ENCODE measurements at places on chromosomes 6 and 20.
A peak's percentile ranks its signal among the peaks of the same experiment; 100 is the strongest.

DNA sequence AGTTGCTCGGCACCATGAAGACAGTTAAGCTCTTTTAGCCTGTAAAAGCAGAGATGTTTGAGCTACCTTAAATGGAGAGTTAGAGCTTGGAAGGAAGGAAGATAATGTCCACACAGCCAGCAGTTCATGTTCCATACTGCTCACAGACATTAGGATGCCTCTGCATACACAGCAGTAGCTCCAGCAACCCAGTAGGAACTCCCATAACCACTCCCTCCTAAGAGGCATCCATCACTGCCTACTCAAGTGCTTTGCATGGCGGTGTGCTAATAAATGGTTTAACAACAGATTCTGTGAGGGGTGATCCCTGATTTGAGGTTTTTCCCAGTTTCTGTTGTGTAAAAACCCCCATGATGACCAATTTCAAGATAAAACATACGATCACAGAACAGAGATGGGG lies 286.4 kb downstream of the HACE1 start:
- DNase-seq: no peak

DNA sequence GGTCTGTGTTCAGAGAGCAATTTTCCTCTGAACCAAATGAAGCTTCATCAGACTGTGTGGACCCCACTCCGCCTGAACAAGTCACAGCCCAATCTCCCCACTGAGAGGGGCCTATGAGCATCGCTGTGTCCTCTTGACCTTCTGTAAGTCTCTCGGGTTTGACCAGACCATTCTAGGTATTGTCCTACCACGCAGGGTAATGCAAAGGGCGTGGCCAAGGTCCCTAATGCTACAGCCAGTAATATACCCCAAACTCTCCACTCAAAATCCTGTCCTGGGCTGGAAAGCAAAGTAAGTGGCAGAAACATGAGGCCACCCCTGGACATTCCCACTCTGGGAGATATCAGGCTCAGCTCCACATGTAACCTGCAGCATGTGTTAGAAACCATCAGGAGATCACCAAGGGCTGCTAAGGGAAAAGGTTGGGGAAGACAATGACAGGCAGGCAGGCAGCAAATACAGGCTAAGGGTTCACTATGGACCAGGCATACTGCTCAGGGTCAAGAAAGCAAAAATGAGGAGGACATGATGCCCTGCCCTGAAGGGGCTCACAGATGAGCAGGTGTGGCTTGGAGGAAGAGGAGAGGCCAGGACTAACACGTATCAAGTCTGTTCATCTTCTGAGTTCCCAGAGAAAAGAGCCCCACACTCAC lies 33.4 kb downstream of the MRPL14 start:
- DNase-seq: no peak

DNA sequence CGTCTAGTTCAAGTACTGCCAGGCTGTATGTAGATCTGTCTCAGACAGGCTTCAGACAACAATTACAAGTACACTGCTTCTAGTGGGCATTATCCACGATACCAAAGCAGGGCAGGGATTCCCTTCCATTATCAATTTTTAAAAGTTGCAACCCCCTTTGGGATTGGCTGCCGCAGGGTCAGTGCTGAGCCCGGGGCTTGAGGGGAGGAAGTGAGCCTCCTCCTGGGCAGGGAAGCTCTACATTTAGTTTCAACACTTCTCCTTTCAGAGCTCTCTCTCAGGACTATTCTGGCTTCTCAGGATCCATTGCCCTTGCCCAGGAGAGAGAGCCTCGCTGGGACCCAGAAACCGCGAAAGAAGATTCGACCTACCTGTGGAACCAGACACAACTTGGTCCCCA lies 1.5 kb downstream of the HTR1B start:
- no peak for DNase-seq

DNA sequence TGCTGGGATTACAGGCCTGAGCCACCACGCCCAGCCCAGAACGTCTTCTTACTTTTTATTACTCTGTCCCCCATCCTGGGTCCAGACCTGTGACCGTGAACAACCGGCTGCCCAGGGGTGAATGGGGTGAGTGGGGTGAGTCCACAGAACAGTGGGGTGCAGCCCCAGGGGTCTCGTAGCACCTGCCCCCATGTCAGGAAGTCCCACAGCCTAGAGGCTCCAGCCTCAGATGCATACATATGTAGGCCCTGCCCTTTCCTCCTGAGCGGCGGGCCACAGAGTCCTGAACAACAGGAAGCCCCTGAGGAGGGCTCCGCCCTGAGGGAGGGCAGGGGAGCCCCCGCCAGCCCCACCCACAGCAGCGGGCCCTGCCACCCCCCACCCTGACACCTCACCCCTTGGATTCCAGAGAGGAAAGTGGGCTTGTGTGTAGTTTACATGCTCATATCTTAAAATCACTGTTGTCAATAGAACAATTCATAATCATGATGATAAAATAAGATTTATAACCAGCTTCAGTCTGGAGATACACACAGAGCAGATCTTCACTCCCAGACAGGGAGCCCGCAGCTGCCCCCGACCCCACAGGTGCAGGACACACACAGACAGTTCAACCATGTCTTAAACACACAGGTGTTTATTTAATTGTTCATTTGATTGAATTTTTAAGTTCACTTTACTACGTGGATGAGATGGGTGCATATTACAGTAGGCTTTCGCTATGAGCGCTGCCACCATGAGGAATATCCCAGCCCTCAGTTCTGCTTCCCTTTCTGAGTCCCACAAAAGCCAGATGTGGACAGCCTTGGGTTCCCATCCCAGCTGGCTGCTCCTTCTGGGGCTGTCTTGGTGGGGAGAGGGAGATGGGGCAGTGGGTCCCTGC lies 12.4 kb upstream of the GMEB2 start:
- DNase-seq: no peak

DNA sequence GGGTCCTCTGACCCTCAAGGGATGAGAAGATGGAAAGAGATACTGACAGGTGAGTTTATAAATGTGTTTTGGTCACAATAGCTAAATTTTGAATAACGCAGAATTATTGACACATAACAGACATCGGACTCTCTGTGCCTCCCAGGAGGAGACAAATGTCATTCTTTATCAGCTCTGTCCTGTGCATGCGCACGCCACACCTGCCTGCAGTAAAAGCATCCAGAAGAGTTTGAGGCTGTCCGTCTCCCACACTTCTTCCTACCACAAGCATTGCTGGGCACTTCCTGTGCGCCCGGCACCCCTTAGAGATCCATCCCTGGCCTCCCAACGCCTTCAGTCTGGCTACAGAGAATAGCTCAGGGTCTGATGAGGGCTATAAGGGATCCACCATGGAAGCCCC lies 81.5 kb upstream of the CST7 start:
- DNase-seq: no peak

GRCh38 chr20:46757754-46758678 lies 48.6 kb downstream of the SLC2A10 start:
- peak; percentile 76 for DNase-seq

DNA sequence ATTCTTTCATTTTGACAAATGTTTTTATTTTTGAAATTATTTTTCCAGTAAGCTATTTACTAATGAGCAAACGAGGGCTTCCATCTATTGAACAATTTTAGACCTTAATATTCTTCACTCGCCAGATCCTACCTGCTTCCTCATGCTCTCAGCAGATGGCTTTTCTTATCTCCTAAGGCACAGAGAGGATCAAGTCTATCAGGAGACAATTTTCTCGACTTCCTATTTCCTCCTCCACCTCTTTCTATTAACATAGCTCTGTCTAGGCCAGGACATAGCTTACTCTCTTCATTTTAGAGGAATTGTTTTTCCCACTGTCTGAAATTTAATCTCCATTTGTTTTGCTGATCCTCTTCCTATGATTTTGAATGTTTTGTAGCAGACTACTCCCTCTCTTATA lies 87.0 kb upstream of the MAN1A1 start:
- DNase-seq: no peak

- no peak for DNase-seq
These were observed 27.6 kb downstream of the MAP7 start for GRCh38 chr6:136522636-136523035.

- no peak for DNase-seq
These were observed 516.4 kb upstream of the ARID1B start for GRCh38 chr6:156260815-156261214.

DNA sequence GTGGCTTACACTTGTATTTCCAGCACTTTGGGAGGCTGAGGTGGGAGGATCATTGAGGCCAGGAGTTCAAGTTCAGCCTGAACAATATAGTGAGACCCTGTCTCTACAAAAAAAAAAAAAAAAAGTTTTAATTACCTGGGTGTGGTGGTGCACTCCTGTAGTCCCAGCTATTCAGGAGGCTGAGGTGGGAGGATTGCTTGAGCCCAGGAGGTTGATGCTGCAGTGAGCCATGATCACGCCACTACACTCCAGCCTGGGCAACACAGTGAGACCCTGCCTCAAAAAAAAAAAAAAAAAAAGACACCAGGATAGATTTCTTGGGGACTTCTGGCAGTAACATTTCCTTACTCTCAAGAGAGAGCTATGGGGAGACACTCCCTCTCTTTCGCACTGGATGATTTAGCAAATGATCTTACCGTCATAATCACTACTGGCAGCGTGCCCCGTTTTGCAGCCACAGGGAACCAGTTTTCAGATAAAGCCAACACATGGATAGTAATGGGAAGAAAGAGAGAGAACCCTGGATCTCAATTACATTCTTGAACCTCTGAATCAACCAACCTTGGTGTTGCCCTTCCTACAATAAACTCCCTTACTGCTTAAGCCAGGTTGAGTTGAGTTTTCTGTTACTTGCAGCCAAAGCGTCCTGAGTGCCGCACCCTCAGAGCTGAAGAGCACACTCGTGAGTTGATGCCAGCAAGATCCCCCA lies 18.1 kb upstream of the PTPN1 start:
- no peak for DNase-seq

DNA sequence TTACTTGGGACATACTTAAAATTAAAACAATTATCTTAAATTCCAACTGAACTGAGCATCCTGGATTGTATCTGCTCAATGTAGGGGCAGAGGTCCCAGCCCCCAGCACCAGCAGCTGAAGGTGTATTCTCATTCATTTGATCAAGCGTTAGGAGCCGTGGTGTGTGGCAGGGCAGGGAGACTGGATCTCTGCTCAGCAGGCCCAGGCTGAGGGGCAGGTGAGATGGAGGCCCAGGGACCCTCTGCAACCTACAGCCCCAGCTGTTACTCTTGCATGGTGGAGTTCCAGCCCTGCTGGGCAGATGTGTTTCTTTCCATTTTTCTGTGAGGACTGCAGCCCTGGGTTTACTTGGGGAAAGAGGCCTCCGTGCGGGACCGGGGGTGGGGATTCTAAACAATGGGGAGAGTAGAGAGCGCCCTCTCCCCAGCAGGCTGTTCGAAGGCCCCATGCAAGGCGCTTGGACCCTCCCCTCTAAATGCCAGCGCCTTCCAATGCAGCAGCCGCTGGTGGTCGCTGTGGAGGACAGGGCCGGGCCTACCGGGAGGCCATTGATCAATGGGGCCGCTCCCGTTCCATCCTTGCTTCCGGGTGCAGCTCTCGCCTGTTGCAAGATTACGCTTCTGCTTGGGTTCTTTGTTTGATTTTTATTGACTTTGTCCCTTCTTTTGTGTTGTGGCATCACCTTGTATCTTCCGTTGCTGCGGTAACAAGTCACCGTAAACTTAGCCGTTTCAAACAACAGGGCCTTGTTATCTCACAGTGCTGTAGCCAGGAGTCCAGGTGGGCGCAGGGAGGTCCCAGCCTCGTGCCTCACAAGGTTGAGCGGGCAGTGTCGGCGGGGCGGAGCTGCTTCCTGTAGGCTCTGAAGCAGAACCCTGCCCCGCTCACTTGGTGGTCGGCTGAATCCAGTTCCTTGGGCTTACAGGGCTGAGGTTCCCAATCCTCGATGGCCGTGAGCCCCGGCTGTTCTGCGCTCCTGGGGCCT lies 134.8 kb upstream of the PHACTR3 start:
- DNase-seq: no peak

- no peak for DNase-seq
These were observed 1.7 kb downstream of the KCTD20 start for GRCh38 chr6:36444470-36444869.

DNA sequence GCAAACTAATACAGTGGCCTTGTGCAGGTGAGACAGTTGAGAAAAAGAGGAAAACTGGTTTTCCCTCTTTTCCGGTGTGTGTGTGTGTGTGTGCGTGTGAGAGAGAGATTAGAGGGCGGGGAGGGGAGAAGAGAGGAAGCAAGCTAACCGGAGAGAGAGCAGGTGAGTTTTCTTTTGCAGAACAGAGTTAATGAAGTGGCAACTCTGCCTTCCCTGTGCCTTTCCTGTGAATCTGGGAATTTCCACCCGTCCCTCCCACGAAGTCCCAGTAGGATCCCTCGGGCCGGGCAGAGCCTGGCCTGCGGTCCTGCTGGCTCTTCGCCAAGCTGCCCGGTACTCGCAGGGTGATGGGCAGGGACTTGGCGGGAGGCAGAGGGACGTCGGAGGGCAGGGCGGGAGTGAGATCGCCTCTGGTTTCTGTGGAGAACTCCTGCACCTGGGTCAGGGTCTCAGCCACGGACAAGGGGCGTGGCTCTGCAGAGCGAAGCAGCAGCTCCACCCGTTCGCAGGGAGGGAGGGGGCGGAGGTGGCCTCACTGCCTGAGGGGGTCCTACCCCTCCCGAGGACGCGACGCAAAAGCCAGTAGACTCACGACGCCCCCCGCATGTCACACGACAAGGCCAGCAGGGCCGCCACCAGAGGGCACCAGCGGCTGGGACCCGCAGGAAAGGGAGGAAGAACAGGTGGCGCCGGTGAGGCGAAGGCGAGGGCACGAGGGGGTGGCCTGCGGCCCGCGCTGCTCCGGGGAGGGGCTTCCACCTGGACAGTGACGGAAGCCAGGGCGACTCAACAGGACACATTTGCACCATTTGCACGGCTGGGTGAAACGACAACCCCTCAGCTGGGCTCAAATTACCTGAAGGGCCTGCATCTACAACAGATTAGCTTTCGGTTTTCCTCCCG lies 51.2 kb upstream of the RNF182 start:
- peak; percentile 92 for DNase-seq

DNA sequence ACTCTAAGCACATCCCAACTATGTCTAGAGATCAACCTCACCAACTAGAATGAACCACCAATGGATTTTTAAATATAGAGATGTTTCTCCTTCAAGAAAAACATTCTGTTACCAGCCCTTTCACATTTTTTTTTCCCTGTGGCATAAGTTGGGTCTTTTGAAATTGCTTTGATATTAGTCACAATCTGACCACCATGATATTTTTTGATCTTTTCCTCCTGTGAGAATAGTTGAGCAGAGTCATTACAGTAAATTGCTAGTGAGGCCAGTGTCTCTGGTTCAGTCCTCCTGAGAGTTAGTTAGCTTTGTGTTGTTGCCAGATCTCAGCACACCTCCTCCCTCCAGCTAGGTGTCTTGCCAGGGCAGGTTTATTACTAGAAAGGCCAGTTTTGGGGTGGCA lies 79.7 kb upstream of the MYLIP start:
- no peak for DNase-seq
